Memory B cell (primary cell): ENCODE measurements at places on chromosomes 1 and 21.

GRCh38 chr1:226576601-226577000, 28.0 kb downstream of the STUM start:
- DNase-seq: no peak

DNA sequence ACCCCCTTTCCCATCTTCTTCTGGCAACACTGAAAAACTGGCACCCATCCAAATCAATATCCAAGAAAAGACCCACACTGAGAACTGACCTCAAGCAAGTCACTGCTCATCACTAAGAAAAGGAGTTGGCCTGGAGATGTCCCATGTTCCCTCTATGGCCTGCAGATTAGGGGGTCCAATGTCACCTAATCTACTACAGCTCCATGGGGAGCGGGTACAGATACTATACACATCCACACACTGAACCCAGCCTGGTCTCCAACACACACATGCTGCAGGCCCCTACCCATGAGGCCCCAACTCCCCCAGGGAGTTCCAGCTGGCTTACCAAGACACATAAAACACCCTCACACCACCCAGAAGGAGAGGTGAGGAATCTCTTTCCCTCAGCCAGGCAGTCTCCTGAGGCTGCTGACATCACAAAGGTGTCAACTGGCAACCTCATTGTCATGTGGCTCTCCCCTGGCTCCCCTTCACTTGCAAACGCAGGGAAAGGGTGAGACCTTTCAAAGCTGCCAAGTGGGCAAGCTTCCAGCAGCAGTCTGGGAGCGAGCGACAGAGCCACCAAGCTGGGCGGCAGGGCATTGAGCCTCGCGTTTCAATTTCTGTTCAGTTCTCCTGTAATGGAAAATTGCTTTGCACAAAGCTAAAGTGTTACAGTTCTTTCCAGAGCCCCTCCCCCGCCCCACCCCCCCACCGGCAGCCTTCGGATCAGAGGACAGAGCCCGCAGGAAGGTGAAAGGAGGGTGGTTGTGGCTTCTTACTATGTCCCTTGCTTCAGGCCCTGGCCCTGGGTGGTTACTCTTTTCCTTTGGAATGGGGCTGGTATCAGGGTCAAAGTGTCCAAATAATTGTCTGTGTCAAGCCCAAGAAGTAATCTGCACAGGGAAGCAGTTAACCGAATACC, at the start of gene LRRC52:
Gene LRRC52, plus strand, starts transcription at position 469 of the 907 bp plus-strand sequence. Its CDS starts 297 bp downstream, at position 766.
- no peak for DNase-seq

- no peak for DNase-seq
These were observed 32.7 kb downstream of the FHAD1 start for GRCh38 chr1:15279576-15280230.

DNA sequence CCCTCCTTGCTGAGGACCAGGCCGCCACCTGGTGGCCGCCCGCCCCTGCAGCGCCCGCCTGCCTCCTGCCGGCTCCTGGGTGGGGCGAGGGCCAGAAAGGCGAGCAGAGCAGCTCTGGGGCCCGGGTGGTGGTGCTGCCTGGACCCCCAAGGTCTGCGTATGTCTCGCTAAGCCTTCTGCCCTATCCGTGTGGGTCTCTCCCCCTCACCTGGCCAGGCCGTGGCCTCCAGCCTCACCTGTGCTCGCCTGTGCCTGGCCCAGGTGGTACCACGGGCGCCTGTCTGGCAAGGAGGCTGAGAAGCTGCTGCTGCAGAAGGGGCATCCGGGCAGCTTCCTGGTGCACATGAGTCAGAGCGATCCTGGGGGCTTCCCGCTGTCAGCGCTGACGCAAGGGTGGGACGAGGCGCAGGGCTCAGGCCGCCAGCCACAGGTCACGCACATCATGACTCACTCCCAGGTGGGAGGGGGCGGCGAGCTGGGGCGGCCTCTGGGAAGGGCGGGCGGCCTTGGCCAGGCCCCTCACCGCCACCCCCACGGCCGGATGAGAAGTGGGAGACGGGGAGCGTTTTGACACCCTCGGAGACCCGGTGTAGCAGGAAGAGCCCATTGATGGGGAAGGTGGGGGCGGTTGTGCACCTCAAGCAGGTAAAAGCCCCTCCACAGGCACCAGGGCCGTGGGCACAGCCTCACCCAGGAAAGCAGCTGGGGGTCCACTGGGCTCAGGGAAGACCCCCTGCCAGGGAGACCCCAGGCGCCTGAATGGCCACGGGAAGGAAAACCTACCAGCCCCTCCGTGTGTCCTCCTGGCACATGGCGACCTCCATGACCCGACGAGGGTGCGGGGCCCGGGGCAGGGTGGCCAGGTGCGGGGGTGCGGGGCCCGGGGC, 9.9 kb downstream of the RNF223 start:
- DNase-seq: peak; percentile 85

GRCh38 chr1:163531345-163531744, 209.6 kb downstream of the NUF2 start:
- no peak for DNase-seq

- no peak for DNase-seq
These were observed 6.1 kb downstream of the EFNA4 start for GRCh38 chr1:155069551-155070157.

DNA sequence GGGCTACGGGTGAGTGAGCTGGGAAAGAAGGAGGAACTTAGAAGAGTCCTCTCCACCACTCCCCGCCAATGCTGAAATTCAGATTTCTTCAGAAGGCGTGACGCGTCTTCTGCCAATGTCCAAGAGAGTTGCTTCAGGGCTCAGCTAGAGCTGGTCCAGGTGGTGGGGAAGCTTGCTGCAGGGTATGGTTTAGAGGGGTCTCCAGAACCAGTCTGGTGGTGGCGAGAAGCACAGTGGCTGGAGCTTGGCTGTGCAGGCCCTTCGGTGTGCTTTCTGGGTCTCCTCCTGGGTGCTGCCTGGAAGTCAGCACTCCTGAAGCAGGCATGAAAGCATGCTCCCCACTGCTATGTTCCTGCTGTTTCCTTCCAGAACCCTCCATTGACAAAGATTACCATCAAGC, 387.2 kb downstream of the PTPRU start:
- DNase-seq: peak; percentile 5

GRCh38 chr1:92975551-92976232, 14.4 kb upstream of the DIPK1A start:
- DNase-seq: peak; percentile 52

- DNase-seq: no peak
These were observed 31.7 kb upstream of the ADARB1 start for GRCh38 chr21:45042664-45043161.

- no peak for DNase-seq
These were observed 68.8 kb downstream of the DDAH1 start for GRCh38 chr1:85396194-85396593.

DNA sequence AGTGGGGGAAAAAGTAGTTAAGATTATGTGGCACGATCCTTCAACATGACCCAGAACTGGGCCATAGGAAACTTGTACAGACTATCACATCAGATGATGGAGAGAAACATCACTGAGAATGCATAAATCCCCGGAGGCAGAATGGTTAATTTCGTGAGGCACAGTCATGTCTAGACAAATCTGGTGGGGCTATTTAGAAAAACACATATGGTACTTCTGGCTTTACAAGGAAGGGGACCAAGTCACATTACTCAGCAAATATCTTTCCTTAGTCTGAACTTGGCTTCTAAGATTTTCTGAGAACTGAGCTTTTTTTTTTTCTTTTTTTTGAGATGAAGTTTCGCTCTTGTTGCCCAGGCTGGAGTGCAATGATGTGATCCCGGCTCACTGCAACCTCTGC, 9.2 kb upstream of the UQCRHL start:
- no peak for DNase-seq

- no peak for DNase-seq
These were observed 4.3 kb upstream of the AK2 start for GRCh38 chr1:33041026-33041425.

DNA sequence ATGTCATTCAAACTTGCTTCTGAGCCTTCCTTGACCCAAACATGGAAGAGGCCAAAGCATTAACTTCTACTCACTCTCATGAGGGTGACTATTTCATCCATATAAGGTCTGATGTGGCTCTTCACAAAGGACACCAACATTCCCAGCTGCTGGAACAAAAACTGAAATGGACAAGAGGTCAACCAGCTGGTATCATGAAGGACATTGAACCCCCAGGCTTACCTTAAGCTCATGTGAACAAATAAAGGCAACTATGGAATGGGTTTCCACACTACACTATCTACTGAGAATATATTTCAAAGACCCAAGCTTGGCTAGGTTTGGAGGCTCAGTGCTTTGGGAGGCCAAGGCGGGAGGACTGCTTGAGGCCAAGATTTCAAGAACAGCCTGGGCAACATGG, 26.9 kb downstream of the ANGPTL7 start:
- DNase-seq: no peak

- no peak for DNase-seq
These were observed 102.5 kb upstream of the PTGFR start for GRCh38 chr1:78388275-78388674.

DNA sequence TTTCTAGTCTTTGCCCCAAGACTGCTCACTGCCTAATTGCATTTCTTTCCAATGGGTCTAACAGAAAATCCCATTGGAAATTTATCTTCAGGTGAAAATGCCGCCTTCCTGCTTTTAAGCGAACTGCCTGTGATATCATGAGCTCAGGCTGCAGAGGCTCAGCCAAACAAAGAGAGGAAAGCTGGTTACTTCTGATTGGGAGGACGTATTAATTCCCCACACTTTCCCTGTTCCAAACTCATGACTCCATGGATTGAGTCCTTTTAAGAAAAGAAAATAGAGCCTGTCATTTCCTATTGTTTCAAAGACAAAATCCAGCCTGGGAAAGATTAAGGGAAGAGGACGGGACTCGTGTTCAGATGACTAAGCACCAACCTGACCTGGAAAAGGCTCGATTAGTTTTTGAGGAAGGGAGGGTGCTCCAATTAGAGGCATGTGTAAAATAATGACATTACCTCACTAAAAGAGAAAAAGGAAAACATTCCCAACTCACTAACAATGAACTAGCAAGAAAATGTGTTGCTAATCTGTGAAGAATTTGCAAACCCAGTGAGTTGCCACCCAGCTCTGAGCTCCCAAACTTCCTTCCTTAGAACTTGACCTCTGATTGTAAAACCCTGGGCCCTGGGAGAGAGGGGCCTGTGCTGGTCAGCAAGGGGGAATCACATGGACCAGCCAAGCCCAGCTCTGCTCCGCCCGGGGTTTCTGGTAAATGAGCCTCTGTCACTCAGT, 61.2 kb downstream of the TCP10L start:
- DNase-seq: no peak

- DNase-seq: no peak
These were observed 117.3 kb upstream of the BARHL2 start for GRCh38 chr1:90834354-90834885.

GRCh38 chr1:110555807-110556470, 37.0 kb upstream of the KCNA10 start:
- no peak for DNase-seq

GRCh38 chr1:164614316-164614715, 55.3 kb downstream of the PBX1 start:
- no peak for DNase-seq

DNA sequence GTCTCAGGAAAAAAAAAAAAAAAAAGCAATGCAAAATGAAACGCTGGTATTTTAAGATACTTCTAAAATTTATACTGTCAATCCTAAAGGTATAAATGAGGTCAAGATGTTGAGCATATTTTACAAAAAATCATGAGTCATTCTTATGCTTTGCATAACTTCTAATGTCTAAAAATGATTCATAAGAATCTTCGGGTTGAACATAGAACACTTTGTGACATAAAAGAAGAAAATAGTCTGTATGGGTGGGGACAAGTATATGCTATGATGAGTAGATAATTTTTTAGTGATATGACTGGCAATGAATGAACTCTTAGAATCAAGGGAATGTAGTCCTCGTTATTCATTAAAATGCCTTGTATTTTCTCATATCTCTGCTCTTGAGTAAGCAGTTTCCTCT, 416.9 kb upstream of the USP24 start:
- DNase-seq: no peak

DNA sequence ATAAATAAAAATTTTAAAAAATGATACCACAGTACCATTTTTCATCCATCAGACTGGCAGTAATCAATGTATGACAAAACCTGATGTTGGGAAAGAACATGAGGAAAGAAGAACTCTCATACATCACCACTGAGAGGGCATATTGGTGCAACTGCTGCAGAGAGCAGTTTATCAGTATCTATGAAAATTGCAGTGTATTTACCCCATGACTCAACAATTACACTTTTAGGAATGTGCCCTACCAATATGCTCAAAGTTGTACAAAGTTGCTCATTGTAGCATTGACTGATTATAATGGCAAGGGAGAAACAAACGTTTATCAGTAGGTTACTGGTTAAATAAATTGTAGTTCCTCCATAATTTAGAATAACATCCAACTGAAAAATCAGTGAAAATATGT, 36.7 kb downstream of the CATSPERE start:
- DNase-seq: no peak

DNA sequence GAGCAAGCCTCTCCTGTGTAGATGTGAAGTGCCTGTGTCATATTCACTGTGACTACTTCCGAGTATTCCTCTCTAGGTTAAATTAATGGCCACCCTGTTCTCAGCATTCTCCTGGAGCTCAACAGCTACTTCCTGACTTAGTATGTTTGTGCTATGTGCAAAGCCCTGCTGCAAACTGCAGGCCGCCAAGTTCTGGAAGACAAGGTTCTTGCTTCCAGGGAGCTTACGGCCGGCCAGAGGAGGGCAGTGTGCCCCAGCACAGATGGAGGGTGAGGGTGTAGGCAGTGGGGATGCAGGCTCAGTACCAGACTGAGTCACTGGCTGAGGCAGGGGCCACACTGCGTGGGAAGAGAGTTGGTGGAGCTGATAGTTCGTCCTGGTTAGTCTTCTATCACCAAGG, 43.2 kb downstream of the ELK4 start:
- DNase-seq: no peak

DNA sequence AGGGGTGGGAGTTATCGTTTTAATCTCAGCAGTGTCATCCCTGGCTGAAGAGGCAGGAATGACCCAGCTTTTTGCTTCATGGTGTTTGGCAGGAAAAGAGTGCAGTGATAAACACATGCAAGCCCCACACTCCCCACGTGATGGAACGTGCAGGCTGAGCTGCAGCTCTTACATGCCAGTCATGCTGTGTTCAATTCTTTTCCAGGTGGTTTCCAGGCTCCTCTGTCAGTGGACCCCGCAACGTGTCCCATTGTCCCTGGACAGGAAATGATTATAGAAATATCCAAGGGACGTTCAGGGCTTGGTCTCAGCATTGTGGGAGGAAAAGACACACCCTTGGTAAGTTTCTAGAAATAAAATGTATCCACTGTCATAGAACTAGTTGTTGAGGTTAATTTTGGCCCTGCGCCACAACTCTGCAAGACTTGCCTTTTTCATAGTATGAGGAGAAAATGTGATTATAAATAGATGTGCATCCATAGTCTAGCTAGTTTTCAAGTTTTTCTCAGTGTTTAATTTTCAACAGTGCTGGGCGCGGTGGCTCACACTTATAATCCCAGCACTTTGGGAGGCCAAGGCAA, 110.2 kb upstream of the L1TD1 start:
- no peak for DNase-seq

DNA sequence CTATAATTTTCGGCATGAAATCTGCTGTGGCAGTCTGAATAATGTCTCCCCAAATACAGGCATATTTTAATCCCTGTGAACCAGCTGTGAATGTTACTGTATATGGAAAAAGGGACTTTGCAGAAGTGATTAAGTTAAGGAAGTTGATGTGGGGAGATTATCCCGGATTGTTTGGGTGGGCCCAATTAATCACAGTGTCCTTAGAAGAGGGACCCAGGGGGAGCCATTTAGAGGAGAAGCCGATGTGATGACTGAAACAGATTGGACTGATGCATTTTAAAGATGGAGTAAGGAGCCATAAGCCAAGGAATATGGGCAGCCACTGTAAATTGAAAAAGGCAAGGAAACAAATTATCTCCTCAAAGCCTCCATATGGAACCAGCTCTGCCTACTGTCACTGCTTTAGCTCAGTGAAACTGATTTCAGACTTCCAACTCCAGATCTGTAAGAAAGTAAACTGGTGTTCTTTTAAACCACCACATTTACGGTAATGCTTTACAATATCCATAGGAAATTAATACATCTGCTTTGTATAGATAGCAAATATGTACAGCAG, 61.1 kb upstream of the GPR88 start:
- DNase-seq: no peak
